Stimulated activated CD8-positive, alpha-beta memory T cell treated with anti-CD3 and anti-CD28 coated beads, Interleukin-15, amount 100 ng/mL, for 24 hours (primary cell): ENCODE measurements at places on chromosomes 5 and 9.

DNA sequence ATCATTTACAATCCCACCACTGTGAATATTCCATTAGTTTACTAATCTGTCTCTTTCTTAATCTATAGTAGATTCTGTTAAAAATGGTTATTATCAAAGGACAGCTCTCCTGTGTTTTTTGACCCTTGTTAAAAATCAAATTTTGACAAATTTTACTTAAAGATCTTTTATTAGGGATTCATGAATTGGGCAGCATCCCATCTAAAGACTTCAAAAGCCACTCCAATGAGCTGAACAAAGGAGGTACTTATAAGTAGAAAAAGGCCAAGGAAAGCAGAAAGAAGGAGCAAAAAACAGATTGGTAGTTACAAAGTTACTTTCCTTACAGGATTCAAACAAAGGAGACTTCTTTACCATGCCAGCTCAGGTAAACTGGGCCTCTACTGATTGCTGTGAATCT, 44.5 kb upstream of the PTPDC1 start:
- no peak for DNase-seq

GRCh38 chr9:2023532-2023931, 8.4 kb downstream of the SMARCA2 start:
- DNase-seq, result no peak

GRCh38 chr9:4667681-4668080, 1.4 kb upstream of the SPATA6L start:
- no peak for DNase-seq

DNA sequence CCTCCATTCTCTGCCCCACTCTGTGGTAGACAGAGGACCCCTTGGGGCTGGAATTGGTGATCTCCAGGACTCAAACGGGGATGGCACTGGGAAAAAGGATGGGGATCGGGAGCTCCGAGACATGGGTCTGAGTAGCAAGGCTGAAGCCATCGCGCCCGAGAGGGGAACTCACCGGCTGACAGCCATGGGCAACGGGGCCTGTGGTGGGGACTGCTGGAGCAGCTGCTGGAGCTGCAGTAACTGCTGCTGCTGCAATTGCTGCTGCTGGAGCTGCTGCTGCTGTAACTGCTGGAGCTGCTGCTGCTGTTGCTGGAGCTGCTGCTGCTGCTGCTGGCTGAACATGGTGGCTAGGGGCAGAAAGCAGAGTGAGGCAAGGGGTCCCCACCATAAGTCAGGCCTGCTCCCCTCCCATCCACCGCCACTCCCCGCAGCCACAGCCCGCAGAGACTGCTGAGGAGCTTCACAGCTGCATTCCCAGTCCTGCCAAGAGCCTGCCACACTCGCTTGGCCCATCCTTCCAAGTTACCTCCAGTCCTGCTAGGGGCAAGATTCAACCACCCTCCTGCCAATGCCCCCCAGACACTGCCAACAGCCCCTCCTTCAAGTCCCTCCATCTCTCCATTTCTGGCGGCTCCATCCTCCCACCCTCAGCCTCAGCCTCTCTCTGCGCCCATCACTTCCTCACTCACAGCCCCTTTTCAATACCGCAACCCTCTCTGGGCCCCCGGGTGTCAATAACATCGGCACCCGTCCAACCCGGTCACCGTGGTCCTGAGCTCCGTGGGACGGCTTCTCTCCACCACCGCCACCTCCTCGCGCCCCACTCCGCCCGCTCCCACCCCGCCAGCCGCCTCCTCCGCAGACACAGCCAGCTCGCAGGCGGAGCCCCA, 611 bp downstream of the CIZ1 start:
- DNase-seq, result no peak

GRCh38 chr9:92564504-92564903, 28.7 kb upstream of the ECM2 start:
- DNase-seq, result no peak

DNA sequence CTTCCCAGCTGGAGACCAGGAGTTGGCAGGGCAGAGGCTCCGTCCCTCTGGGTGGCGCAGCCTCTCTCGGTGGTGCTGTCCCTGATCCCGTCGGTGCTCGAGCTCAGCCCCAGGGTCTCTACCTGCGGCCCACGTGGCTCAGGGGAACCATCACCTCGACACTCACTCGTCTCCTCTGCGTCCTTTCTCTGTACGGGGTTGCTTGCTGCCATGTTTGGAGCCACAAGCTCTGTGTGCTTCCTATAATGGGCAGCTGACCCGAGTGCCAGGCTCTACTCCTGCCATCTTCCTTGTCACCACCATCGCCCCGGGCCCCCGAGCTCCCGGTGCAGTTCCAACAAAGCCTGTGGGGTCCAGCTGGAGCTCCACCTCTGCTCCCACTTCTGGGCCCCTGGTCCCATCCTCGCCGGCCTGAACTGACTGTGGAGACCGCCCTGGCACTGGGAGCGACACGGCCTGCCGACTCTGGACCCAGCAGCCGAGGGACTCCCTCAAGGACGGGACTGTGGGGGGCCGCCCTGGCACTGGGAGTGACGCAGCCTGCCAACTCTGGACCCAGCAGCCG, 5.0 kb downstream of the FBXW5 start:
- DNase-seq, result no peak

- DNase-seq, result no peak
These were observed 68.5 kb downstream of the OTULIN start for GRCh38 chr5:14732991-14733390.
